COLO829 (cell line): ENCODE measurements at places on chromosomes 13 and 19.

DNA sequence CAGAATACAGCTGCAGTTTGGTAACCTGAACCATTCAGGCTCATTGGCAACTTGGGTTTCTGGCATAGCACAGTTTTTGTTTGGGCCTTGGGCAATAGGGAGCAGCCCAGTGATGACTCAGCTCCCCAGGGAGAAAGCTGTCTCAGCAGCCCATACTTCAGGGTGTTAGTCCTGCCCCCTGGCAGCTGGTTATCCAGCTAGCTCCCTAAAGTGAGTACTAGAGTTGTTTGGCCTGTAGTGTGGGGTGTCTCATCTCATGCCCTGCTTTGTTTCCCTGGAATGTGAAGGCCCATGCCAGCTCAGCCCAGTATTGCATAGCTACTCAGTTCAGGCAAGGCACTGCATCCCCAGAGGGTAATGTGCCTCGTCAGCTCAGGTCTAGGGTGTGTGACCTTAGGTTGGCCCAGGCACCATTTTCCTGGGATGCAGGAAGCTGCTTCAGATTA lies 18.2 kb upstream of the ZNF543 start:
- peak; percentile 73 for DNase-seq

GRCh38 chr19:7795555-7796161 lies 32.6 kb downstream of the CLEC4M start:
- no peak for DNase-seq

DNA sequence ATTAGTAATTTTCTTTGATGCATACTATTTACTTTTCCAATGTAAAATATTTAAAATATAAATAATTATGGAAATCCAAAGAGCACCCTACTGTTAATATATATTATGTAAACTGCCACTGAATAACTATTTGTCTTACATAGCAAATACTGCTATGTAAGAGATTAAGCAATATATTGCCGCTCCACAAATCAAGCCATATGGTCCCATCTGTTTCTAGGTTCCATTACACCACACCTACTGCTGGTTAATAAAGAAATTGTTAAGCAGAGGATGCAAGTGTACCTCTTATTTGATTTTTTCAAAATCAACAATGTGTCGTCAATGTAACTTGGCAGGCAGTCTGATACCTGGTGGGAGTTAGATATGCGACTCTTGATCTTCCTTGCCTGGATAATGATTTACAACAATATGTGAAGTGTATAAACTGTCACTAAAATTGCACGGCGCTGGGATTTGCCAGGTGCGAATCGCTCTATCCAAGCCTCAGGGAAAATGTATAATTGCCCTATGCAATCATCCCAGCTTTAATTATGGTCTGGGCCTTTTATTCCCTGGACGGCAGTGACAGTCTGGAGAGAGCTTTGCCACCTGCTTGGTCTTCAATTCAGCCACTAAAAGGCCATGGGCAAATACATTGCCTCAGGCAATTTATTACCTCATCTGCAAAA lies 16.0 kb downstream of the SMAD9 start:
- no peak for DNase-seq

DNA sequence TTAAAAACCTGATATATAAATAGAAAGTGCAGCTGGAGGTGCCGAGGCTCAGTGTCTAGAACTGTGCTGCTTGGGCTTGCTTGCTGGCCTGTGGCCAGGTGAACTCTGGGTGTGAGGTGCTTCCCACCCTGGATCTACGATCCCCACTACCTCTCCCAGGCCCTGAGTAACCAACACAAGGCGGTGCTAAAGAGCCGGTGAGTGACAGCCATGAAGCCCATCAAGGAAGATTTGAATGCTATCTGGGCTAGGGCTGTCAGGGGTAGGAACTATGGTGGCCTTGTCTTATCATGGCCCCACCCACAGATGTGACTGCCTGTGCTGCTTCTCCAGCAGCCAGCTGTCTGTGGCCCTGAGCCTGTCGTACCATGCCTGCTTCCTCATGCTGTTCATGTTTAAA lies 25.6 kb upstream of the ZNF91 start:
- DNase-seq: no peak

DNA sequence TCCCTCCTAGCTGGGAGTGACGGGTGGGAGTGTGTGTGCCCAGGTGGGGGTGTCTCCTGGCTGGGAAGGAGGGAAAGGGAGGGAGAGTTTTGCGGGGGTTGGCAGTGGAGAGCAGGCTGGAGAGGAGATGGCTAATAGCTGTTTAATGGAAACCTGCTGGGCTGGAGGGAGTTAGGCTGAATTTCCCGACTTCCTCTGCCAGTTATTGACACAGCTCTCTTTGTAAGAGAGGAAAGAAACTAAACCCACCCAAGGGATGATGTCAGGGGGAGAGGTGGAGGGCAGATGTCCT lies 10.2 kb upstream of the ILF3 start:
- DNase-seq: no peak

- no peak for DNase-seq
Observed at GRCh38 chr13:104310861-104311260, 1244.6 kb upstream of the SLC10A2 start.

DNA sequence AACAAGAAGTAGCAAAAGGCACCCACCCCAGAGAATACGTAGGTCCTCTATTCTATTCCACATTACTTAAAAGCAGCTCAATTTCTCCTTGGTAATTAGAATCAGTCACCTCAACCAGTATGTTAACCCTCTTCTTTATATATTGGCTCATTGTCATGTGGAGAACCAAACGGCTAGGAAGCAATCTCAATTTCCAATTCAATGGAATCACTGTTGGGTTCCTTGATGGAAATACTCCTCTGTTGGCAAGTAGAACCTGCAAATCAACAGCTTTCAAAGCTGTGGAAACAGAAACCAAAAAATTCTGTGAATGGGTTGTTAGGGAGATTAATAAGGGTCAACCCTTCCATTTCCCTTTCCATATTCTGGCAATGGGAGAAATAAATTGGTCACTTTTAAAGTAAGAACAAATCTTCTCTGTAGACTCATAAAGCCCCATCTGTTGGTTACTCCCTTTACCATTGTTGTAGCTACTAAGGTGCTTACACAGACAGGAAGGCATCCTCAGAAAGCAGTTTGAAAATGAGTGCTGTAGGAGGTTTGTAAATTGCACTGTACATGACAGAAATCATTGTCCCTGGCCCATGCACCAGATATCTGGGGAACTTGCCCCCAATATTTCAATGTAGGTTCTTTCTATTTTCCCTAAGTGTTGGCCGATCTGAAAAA lies 138.6 kb upstream of the UFM1 start:
- no peak for DNase-seq

DNA sequence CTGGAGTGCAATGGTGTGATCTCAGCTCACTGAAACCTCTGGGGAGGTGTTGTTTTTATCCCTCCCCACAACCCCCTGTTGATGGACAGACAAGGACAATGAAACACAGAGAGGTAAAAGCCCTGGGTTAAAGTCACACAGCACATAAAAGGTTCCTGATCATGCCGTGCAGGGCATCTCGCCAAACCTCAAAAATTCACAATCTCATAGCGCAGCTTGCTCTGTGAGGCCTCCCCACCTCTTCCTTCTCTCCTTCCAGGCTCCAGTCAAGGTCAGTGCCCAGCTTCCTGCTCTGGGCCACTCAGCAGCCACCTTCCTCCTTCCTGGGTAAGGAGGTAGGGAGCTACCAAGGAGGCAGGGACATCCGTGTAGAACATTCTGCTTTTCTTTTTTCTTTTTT lies 2.3 kb downstream of the FUT2 start:
- DNase-seq: no peak

DNA sequence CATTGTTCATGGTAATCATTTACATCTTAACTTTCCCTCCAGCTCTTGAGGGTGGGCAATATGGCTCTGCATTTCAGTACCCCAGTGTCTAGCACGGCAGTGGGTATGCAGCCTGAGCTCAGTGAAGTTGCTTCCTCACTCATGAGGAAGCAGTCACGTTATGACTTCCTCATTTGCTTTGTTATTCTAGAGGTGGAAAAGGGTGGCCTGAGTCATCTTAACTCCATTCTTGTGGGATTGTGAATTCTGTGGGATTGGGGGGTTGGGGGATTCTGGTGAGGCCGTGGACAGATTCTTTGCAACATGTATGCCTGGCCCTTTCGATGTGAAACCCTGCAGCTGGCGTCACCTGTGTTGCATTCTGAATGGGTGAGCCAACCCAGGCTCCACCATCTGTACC lies 406.7 kb upstream of the ZNF507 start:
- DNase-seq: no peak

DNA sequence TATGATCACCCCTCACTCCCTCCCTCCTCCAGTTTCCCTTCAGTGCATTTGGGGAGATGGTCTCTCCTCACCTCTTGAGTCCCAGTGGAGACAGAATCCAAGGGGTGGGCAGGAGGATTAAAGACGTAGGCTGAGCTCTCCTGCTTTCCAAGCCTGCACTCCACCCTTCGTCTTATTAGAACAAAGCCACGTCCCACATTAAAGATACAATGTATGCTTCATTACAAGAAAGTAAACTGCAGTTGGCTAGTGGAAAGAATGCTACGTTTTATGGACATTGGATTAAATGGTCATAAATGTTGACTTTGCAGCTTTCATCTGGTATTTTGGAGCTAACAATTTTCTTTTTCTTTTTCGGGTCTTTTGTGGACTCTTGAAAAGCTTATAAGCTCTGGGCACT lies 1.5 kb upstream of the KLK11 start:
- DNase-seq: no peak

- DNase-seq: no peak
Observed at GRCh38 chr13:110644892-110645521, 29.7 kb downstream of the NAXD start.

DNA sequence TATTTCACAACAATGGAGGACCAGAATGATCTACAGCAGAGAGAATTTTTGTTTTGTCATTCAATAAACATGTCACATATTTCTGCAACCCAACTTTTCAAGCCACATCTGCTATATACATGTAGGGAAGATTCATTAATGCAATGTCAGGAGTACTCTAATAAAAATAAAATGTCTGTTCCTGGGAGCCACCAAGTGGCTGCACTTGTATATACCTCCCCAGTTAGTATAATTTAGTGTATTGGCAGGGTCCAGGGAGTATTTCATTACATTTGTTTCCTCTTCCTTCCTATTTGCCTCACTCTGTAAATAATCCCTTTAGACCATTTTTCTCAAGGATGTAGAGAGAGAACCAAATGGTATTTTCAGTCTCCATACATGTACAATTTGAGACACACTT lies 1169.0 kb downstream of the DIAPH3 start:
- DNase-seq: no peak

- DNase-seq: peak; percentile 74
Observed at GRCh38 chr19:48646001-48646721, at the start of gene CA11. TSS of gene CA11 (minus strand) at chr19:48646187. CDS start at chr19:48645632, 555 bp downstream.
